HEK293T (cell line): ENCODE measurements at places on chromosomes 16 and 17.

DNA sequence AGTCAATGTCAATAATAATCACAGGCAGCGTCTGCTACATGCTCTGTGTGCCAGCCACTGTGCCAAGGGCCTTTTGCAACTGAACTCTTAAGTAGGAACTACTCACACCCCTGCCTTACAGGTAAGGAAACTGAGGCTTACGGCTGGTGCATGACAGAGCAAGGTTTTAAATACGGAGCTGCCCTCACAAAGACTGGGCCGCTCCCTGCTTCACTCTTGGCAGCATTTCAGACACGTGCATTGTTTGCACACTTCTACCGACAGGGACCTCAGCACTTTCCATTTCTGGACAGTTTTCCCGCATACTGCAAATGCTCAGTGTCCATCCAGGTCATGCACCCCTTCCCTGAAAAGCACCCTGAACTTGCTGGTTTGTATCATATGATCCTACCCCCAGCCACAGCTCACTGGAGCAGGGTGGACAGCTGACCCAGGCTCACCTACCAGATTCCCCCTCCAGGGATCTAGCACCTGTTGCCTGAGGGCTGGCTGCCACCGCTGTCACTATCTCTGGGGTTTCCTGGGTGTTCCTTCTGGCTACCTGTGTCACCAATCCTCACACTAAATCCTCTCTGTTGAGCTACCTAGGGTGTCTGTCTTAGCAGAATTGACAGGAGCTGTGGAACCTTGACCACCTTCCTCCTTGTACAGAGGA lies 142.9 kb downstream of the C16orf78 start:
- no peak for DNase-seq

DNA sequence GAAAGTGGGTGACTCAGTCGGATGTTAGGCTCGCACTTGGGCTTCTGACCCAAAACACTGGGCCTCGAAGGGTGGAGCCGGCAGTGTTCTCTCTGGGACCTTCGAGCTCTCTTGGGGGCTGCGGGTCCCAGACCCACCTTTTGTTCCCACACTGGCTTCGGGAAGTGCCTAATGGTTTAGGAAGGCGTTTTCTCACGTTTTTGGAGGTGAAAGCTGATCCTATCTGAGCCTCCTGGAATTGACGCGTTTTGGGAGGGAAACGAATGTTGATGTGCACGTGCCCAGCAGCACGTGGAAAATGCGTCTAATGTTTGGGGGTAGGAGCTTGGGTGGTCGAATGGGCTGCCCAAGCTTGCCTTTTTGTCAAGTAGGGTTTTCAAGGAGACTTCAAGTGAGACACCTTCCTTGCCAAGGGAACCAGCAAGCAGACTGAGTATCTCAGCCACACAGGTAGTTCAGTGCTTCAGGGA lies 666 bp downstream of the HGS start:
- no peak for DNase-seq

- DNase-seq: no peak
These were observed 21.2 kb downstream of the SPHK1 start for GRCh38 chr17:76405607-76405966.

DNA sequence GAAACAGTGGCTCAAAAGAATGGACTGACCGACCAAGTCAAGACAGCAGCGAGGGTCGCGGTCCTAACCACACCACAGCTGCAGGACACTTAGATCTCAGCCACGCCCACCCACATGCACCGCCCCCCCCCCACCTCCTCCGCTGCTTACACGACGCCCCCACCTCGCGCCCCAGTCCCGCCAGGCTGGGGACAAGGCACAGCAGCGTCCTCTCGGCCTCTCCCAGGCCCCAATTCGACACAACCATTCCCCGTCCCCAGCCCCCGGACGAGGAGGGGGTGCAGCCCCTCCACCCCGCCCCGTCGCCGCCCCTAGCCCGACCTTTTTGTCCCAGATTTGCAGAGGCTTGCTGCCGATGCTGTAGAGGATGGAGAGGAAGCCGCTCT lies 477 bp downstream of the CFAP20 start:
- no peak for DNase-seq

DNA sequence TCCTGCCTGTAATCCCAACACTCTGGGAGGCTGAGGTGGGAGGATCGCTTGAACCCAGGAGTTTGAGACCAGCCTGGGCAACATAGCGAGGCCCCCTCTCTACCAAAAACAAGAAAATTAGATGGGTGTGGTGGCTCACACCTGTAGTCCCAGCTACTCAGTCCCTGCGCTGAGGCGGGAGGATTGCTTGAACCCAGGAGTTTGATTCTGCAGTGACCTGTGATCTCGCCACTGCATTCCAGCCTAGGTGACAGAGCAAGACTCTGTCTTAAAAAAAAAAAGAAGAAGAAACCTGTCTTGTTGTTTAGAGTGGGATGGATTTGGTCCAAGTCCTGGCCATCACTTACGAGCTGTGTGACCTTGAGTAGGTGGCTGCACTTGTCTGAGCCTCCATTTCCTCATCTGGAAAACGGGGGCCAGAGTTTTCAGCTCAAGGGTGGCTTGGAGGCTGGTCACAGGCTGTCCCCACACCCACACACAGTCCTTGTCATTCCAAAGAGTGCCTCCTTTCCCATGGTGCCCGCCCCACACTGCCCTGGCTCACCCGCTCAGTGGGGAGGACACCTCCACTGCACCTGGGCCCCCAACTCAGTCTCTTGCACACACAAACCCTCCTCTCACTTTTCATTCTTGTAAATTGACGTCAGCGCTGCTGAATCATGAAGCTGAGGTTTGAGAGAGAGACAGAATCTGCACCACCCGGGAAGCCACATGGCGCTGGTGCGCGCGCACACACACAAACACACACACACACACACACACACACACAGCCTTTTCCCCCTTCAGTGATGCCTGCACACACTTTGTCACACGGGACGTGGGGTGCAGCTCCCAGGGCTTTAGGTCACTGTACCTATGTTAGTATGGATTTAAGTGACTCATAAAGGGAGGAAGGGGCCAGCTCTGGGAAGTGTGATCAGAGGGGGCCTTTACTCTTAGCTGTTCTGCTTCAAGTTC lies 4.2 kb downstream of the SOCS1 start:
- no peak for DNase-seq

GRCh38 chr17:50266384-50267073 lies 7.7 kb upstream of the TMEM92 start:
- no peak for DNase-seq

- DNase-seq: no peak
These were observed 2.4 kb downstream of the CCL13 start for GRCh38 chr17:34358631-34359030.

DNA sequence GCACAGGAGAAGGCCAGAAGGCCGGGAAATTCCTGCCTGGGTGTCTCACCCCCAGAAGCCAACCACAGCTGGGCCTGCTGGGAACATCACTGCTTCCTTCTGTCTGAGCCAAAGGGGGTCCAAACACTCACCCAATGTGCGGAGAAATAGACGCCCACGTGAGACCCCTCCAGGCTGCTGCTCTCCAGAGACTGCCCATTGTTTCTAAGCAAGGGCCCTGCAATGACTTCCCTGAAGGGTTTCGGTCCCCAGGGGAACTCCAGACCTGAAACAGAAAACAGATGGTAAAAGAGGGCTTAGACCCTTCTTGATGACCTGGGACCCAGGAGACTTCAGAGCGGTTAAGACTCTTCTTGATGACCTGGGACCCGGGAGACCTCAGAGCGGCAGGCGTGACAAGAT lies 41.3 kb downstream of the MRM3 start:
- DNase-seq: no peak

- no peak for DNase-seq
These were observed 7.7 kb downstream of the ITGAM start for GRCh38 chr16:31267332-31268032.

DNA sequence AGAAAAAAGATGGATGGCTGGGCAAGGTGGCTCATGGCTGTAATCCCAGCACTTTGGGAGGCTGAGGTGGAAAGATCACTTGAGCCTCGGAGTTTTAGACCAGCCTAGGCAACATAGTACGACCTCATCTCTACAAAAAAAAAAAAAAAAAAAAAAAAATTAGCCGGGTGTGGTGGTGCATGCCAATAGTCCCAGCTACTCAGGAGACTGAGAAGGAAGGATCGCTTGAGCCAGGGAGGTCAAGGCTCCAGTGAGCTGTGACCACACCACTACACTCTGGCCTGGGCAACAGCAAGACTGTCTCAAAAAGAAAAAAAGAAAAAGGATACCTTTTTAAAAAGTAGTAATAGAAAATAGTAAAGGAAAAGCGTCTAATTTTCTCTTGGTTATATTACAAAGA lies 20.7 kb downstream of the ZNF652 start:
- DNase-seq: no peak

DNA sequence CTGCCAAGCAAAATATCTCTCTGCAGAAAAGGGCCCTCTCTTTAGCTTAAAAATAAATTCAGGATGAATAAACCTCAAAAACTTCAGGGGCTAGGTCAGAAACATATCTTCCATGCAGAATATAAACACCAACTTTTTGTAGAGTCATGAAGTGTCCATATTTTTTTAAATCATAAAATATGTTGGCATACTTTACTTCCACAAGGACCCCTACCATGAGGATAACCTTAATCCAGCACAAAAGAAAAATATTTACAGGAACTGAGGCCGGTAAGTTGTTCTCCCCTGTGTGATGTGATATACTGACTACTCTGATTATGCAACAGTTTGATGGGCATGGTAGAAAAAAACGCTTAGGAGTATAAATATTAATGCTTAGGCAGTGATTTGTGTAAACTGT lies 264.8 kb upstream of the CDH11 start:
- no peak for DNase-seq

DNA sequence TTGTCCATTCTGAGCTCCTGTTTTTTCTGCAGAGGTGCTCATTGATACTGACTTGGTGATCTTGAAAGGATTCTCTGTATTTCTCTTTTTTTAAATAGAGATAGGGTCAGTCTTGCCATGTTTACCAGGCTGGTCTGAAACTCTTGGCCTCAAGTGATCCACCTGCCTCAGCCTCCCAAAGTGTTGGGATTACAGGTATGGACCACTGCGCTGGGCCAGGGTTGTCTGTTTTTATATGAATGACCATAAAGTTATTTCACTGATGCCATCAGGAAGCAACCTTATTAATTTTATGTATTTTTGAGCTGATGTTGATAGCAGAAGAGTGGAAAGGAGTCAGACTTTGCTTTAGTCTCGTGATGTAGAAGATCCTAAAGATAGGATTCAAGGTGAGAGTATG lies 35.7 kb upstream of the METTL9 start:
- no peak for DNase-seq

GRCh38 chr17:49861150-49861884 lies 13.4 kb upstream of the TAC4 start:
- peak; percentile 80 for DNase-seq

- no peak for DNase-seq
These were observed 21.1 kb upstream of the TACO1 start for GRCh38 chr17:63579633-63580032.

- DNase-seq: no peak
These were observed 19.8 kb upstream of the KCNH6 start for GRCh38 chr17:63503341-63503705.

GRCh38 chr16:442976-443375 lies 17.5 kb downstream of the RAB11FIP3 start:
- no peak for DNase-seq

DNA sequence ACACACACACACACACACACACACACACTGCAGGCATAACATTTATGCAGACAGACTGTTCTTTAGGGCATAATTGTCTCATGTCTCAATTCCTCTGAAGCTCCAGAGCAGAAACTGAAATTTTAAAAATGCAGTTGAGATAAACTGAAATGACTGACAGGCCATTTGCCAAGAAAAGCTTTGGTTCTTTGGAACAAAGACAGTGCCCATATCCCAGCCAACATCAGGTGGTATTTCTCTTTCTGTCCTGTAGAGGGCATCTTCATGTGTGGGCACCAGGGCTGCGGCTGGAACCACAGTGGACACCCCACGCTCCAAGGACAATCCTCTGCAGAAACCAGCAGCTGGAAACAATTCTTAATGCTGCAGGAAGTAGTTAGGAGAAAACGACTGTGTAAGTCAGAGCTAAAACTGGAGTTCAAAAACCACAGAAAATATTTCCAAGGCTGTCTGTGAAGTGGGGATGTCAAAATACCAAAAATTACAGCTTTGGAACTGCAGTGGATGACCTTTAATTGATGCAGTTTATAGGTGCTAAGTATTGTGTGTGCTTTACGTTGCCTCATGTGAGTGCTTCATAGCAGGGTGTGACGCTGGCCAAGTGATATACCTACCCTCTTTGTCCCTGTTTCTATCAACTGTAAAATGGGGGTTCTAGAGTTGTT lies 10.6 kb upstream of the MEFV start:
- DNase-seq: peak; percentile 51
